ENCODE measurements at places on chromosomes 3 and 15. TPM values are rescaled to one million over a fixed set of nuclear protein-coding genes. Genes with fewer than 3 reads are reported as not detected.

The GREM1 gene
- total RNA-seq, result 5.8 TPM

The ANKUB1 gene
- not detected for total RNA-seq

The GOLGA6L7 gene
- total RNA-seq, result not detected

The DUOX1 gene
- 99.2 TPM for total RNA-seq

The TICRR gene
- total RNA-seq, result 9.0 TPM

The CDHR4 gene
- total RNA-seq, result not detected

The STRIT1 gene
- total RNA-seq, result not detected

The DLL4 gene
- 4.6 TPM for total RNA-seq

The SCN11A gene
- 0.04 TPM for total RNA-seq

The SGO1 gene
- 3.1 TPM for total RNA-seq

The PARP15 gene
- total RNA-seq, result 0.09 TPM

The CDV3 gene
- total RNA-seq, result 120 TPM

The THPO gene
- total RNA-seq, result not detected

The HRH1 gene
- 4.1 TPM for total RNA-seq

The ZNF620 gene
- not detected for total RNA-seq

The GOLGA6L10 gene
- total RNA-seq, result 1.3 TPM

The SPATA12 gene
- not detected for total RNA-seq

The COL7A1 gene
- total RNA-seq, result 52.8 TPM

The ITIH1 gene
- not detected for total RNA-seq

The C3orf85 gene
- not detected for total RNA-seq

The NEK11 gene
- 1.6 TPM for total RNA-seq

The ZIC1 gene
- total RNA-seq, result not detected

The C2CD4B gene
- total RNA-seq, result 0.42 TPM

The SLC4A7 gene
- 50.4 TPM for total RNA-seq

The CKMT1A gene
- 114 TPM for total RNA-seq

The RBMS3 gene
- total RNA-seq, result 35.7 TPM

The SHF gene
- 1.9 TPM for total RNA-seq

The ATP8B4 gene
- 2.0 TPM for total RNA-seq

The ROBO2 gene
- total RNA-seq, result 6.3 TPM

The CGNL1 gene
- total RNA-seq, result 14.7 TPM

The TRAT1 gene
- 0.53 TPM for total RNA-seq

The RAB27A gene
- total RNA-seq, result 8.7 TPM

Measured in esophagus squamous epithelium (tissue), 5 donors.